NCI-H1092 (cell line): ENCODE measurements at places on chromosomes 16 and 17.

GRCh38 chr16:84834403-84834772 lies 14.6 kb downstream of the CRISPLD2 start:
- DNase-seq: no peak

DNA sequence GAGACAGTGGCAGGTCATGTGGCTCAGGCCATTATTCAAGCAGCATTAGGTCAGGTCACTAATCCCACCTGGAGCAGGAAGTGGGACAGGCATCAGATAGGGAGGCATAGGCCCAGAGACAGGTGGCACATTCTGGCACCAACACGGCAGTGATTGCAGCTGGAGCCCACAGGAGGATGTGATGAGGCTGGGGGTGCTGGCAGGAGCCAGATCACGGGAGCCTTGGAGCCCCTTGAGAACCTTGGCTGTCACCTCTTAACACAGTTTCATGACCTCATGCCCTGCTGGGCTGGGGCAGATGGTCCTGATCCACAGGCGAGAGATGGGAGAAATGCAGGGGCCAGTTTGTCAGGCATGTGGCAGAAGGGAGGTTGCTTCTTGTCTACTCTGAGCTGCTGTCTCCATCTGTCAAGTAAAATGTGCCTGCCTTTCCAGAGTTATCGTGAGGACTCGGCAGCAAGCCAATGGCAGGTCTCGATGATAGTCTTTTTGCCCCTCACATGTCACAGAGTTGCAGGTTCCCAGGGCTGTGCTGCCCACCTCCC lies 109.6 kb downstream of the CLEC16A start:
- DNase-seq: no peak

DNA sequence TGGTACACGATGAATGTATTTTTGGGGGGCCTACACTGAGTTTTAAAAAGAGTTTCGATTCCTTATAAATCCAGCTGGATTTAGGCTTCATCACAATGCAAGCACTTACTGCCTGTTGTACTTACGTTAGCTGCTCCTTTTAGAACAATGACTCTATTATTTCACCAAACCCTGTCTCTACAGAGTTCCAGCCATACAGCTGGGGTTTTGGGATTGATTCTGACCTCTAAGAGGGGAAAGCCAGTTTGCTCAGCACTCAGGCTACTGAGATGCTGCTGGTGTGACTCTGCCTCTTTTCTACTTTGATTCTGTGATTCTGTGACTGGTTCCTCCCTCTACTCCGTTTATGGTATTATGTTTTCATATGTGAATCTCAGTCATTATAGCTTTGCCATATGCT lies 329.7 kb downstream of the ABCC12 start:
- no peak for DNase-seq

DNA sequence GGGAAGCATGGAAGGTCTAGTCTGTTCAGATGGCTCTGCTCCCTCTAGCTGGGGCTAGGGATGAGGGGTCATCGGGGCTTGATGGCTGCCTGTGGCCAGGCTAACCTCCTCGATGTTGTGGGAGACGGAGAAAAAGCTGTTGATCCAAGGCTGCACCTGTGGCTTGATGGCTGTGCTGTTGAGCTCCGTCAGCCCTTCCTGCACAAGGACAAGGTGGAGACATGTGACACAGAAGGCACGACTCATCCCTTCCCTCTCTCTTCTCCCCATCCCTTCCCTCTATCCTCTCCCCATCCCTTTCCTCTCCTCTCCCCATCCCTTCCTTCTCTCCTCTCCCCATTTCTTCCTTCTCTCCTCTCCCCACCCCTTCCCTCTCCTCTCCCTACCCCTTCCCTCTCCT lies 28.2 kb downstream of the FCSK start:
- no peak for DNase-seq

DNA sequence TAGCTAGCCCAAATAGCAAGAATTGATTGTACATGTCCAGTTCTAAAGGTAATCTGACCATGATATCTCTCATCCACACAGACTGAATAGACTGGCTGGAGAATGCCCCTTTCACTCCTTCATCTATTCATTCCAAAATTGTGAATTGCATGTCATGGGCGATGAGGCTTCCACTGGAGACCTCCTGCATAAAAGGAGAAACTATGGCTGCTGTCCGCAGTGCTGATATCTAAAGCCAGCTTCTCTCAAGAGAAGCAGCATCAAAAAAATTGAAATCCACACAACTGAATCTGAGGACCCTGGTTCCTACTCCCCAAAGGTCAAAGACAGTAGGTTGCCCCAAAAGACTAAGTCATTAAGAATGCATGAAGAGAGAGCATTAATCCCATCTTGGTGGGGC lies 7.9 kb upstream of the SCNN1G start:
- DNase-seq: no peak

GRCh38 chr17:75319904-75320691 lies 30.9 kb upstream of the SLC25A19 start:
- no peak for DNase-seq

DNA sequence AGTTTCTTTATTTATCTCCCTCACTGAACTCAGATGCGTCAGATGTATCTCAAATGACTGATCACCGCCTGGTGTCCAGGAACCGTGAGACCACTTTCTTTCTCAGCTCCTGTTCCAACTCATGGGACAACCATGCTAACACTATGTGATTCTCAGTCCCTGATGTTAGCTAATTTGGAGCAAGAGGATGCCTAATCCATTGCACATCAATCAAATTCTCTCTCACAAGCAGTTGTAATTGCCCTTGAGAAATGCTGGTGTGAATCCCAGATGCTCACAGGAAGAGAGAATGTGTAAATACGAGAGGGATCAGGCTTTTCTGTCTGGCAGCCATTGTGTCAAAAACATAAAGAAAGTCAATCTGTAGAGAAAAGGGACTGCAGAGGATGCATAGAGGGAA lies 134.9 kb downstream of the WSCD1 start:
- no peak for DNase-seq

DNA sequence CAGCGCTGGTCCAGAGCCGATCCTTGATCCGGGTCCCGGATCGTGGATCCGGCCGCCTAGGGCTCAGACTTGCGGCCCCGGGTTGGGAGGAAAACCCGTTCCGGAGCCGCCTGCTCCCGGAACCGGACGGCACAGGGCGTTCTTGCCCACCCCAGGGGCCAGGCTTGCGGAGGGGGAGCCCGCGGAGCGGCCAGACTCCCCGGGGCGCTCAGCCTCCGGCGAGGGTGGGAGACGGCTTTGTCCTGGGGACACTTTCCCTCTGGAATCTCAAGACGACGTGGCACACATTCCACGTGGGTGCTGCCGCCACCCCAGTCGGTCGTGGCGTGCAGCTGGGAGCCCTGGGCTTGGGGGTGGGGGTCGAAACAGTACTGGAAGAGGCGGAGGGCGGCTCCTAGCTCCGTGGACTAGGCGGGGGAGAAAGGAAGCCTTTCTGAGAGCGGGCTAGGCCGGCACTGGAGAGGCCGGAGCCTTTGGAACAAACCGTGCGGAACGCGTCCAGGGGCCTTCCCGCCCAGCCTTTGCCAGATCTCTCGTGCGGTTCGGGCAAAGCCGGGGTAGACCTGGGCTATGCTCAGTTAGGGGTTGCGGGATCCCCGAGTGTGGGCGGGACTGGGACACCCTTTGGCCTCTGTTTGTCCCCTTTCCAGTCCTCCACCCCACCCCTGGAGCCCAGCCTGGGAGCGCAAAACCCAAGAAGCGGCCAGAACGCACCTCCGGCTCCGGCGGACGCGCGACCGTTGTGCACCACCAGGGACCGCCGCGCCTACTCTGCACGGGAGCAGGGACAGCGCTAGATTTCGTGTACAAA lies 26.5 kb downstream of the SREBF1 start:
- DNase-seq: no peak
